ENCODE measurements at places on chromosomes 3 and 15.

DNA sequence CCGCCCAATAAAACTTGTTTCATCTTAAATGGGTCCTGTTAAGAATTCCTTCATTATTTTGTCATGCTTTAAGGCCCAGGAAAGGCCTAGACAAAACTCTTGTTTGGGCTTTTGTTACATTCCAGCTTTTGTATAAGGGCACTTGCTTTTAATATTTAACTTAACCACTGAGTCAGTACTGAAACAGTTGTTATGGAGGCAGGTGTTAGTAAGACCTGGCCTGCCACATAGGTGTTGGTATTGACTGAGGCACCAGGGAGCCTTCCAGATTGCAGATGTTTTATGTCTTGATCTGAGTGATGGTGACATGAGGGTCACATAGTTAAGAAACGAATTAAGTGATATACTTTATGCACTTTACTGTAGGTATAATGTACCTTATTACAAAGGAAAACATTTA is 274.9 kb upstream of the TGFBR2 start:
- no peak for DNase-seq

- DNase-seq: no peak
Observed at GRCh38 chr3:179953993-179954870, 82.5 kb downstream of the PEX5L start.

DNA sequence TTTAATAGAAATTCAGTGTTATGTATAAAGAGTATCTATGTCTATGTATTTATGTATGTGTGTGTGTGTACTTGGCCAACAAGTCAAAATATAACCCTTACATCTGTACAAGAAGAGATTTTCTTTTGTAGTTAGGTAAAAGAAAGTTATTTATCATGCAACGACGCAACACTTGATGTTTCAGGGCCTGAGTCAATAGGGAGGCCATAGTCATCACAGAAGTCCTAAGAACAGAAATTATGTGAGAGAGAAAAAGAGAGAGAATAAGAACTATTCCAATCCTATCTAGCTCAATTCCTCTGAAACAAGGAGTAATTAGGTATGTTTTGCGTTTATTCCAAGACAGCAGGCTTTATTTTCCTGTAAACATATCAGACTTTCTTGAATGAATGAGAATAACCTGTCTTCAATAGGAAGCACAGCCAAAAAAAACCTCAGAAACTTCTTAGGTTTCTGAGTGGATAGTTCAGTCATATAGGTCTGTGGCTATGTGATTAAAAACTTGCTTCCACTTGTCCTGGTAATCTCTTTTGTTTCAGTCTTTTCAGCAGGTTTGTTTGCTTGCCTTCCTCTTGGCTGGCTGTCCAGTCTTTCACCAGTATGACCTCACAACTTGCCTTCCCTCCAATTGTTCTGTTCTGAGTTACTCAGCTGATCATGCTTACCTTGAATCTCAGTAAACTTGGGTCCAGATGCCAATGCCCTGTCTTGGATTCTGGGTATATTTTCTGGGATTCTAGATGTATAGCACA is 382.4 kb upstream of the GBE1 start:
- DNase-seq: no peak

- no peak for DNase-seq
Observed at GRCh38 chr3:33218446-33219174, at the start of gene SUSD5. SUSD5 (minus strand) TSS chr3:33218810; CDS start chr3:33218797, 13 bp downstream.

DNA sequence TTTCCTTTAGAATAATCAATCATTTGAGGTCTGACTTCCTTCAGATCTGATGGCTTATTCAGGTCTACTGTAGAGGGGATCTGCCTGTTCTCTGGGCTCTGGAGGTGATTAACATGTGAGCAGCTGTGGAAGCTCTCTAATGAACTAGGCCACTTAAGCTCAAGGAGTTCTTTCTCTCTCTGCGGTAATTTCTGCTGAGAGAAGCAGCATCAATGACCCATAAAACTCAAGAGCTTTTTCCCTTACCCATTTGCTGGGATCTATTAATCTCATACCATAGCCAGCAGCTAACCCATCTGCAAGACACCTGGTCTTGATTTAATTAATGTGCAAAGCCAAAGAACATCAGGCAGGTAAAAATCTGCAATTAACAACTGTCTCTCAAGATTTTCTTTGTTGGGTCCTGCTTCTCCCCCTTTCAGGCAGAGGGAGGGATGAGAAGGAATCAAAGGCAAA is 73.2 kb upstream of the DLG1 start:
- DNase-seq: no peak

- no peak for DNase-seq
Observed at GRCh38 chr3:143749926-143750325, 98.3 kb downstream of the SLC9A9 start.

DNA sequence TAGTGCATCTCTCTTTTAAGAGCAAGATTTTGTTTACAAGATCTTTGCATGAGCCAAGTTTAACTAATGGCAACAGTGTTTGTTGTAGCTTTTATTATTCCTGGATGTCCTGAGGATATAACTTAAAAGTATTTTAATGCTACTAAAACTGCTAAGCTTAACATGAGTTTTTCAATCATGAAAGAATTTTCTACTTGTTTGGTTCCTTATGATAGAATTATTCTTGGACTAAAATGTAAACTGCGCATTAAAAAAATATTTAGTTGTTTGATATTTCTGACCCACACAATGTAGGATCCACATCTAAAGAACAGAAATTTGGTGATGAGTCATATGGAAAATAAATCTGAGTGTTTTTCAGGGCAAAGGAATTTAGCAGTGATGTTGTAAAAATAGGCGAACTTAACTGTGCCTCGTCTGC is 70.8 kb downstream of the RAP2B start:
- peak; percentile 65 for DNase-seq

DNA sequence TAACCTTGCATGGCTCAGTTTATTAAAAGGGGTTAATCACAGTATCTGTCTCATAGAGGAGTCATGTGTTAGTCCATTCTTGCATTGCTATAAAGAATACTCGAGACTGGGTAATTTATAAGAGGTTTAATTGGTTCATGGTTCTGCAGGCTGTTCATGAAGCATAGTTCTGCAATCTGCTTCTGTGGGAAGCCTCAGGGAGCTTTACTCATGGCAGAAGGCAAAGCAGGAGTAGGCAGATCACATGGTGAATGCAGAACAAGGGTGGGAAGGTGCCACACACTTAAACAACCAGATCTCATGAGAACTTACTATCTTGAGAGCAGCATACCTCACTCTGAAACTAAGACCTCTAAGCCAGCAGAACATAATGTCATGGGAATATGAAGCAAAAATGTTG is 42.2 kb upstream of the PTX3 start:
- DNase-seq: no peak

DNA sequence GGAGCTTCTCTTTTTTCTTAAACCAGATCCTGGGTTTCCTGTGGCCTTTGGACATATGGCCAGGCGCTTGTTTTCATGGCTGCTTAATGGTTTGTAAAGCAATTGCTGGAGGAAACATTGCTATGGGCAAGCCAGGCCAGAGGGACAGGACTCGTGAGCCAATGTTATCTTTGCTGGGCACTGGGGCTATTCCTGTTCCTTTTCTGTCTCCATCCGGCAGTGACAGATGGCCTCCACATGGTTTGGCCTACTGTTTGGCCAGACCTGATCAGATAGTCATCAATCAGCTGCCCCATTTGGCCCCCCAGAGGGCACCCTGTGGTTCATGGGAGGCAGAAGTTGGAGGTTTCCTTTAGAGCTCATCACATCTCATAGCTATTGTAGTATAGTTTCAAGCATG is 326.1 kb upstream of the ROPN1 start:
- DNase-seq: no peak

DNA sequence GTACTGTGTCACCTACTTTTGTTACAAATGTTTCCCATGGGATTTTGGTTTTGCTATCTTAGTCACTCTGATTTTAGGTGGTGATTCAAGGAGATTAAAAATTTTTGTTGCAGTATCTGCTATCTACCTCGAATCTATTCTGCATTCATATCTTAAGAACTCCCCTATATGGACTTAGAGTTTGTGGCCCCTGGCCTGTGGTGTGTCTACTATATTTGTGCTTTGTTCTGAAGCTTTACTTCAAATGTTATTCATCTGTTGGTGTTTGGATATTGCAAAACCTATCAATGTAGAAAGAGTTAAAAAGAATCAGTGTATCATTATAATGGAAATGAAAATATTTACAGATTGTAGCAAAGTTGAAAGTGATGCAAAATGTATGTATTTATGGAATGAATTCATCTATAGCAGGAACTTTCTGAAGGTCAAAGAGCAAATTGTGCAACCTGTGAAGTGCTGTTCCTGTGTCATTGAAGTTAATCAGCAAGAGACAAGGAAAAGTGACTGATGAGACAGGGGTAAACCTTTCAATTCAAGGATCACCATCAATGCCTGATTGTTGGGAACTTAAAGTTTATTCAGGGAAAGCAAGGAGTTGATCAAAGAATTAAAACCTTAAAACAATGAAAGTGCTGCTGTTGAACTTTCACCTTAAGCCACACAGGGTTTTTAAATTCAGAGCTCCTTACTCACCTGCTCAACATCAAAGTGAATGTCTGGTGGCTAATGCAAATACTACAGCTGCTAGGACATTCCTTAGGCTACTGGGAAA is 71.0 kb downstream of the SLMAP start:
- DNase-seq: no peak

DNA sequence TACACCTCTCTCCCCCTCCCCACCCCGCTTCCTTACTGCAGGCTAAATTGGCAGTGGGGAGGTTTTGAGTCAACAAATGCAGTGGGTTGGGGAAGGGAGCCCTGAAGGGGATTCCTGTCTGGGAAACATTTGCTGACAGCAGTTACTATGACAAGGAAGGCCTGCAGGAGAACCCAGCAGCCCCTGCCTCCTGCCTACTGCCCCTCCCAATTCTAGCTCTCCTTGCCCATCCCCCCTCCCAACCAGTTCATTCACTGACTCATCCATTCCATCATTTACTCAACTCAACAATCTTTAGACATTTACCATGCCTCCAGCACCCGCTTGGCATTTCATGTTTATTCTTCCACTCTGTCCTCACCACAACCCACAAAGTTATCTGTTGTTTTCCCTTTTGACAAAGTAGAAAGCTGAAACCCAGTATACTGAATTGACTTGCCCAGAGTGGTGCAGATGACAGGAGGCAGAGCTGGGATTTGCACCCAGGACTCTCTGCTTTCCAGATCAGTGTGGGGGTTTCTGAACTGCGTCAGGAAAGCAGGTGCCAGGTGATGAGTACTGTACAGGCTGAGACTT is 75.0 kb downstream of the MAGEF1 start:
- peak; percentile 51 for DNase-seq

DNA sequence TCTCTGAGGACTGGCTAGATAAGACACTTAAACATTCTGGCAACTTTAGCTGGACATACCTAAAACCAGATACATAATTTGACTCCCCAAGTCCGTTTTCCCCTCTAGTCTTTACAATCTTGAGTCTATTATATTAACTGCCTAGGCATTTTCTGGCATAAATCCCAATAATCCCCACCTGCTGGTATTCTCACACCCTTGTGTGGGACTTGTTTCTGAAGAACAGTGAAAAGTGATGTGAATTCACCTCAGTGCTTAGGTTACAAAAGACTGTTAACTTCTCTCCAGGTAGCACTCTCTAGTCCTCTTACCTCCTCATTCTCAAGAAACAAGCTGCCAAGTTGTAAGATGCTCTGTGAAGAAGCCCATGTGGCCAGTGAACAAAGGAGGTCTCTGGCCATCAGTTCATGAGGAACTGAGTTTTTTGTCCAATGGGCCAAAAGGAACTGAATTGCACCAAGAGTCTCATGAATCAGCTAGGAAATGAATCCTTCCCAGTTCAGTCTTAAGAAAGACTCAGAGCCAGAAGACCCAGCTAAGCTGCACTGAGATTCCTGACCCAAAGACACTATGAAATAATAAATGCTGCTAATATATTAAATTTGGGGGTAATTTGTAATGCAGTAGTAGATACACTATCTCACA is 4.1 kb downstream of the OSBPL11 start:
- DNase-seq: no peak

DNA sequence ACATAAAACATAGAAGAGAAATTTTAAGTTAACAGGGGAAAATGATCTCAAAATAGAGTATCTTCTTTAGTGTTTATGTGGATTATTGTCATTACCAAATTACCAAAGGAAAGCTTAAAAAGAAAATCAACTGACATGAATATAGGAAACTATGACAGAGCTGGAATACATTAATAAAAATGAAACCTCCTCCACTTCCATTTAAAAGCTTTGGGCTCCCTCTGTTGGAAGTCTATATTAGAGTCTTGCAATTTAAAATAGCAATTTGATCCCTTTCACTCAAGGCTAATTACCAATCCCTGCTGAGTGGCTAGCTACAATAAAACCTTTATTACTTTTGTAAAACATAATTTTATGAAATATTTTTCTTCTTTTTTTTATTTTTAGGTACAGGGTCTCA is 61.4 kb upstream of the IMPG2 start:
- DNase-seq: no peak

DNA sequence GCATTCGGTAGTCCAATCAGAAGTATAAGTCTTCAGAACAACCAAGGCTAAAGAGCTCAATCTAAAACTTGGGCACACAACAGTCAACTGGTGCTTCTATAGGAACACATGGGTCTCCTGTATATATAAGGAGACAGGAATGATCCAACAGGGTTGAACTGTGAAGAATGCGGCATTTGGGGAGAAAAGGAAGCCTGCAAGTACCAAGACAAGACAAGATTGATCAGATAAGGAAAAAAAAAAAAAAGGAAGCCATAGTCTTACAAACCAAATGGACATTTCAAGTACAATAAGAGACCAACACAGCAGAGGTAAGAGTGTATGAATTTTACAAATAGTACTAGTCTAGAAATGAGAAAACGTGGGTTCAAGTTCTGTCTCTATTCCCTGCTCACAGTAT is 6.5 kb downstream of the CPEB1 start:
- DNase-seq: no peak

DNA sequence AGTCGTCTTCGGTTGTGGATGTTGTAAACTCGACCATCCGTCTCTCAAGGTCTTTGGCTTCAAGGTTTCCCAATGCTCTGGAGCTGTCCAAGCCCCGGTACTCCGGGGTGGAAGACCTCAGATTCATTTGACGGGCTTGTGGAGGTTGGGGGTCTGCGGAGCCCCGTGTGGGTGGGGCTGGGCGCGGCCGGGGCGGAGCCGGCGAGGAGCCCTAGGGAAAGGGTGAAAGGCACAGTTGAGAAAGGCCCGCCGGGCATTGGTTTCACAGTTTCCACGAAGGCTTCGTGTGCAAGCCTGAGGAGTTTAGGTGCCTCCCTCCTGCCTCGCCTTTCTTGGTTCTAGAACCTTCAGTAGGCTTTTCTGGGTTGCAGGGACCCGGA is 360 bp upstream of the MGA start:
- DNase-seq: no peak

DNA sequence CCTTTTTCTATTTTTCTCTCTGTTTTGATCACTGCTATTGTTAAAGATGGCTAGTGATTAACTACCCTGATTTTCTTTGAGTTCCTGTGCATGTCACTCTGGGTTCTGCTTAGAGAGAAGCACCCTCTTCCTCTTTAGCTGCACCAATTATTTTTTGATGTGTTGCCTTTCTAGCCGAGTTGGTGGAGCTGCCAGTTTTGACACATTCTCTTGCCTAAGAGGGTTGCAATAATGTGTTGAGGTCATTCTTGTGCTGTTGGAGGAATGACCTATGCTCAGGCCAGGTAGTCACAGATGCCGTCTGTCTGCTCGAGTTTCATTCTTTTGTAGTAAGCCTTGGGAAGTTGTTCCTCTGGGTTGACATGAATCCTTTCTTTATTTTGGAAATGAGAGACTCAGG is 84.6 kb upstream of the DPH6 start:
- DNase-seq: no peak

GRCh38 chr3:150220041-150220440 is 188.1 kb upstream of the TSC22D2 start:
- DNase-seq: no peak

- DNase-seq: no peak
Observed at GRCh38 chr3:6928064-6928463, 67.1 kb downstream of the GRM7 start.

- no peak for DNase-seq
Observed at GRCh38 chr15:68764090-68764489, 56.6 kb downstream of the ANP32A start.

- no peak for DNase-seq
Observed at GRCh38 chr3:183301937-183302580, 49.0 kb downstream of the B3GNT5 start.
